ENCODE measurements at places on chromosomes 4 and X.

DNA sequence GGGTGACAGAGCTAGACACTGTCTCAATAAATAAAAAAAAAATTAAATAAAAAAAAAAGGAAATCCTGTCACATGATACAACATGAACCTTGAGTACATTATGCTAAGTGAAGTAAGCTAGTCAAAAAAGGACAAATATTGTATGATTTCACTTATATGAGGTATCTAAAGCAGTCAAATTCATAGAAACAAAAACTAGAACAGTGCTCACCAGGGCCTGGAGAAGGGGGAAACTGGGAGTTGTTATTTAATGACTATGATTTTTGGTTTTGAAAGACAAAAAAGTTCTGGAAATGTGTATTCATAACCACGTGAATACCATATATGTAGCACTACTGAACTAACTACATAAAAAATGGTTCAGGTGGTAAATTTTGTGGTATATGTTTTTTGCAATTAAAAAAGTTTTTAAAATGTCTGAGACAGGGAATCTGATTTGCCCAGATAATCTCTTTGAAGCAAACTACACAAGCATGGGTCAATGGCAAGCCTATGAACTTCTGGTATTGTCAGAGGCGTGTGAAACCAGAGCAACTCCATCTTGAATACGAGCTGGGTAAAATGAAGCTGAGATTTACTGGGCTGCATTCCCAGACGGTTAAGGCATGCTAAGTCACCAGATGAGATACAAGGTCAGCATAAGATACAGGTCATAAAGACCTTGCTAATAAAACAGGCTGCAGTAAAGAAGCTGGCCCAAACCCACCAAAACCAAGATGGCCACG, 42.3 kb downstream of the ANAPC10 start:
- no peak for DNase-seq

DNA sequence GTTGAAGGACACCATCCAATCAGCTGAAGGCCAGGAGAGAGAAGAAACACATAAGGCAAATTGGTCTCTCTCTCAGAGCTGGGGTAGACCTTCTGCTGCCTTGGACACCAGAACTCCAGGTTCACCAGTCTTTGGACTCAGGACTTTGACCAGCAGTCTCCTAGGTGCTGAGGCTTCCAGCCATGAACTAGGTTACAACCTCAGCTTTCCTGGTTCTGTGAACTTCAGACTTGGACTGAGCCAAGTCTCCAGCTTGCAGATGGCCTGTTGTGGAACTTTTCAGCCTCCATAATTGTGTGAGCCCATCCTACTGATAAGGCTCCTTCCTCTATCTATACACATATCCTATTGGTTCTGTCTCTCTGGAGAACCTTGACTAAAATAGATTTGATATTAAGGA, 20.6 kb upstream of the BBS12 start:
- DNase-seq: no peak

- DNase-seq: no peak
Observed at GRCh38 chr4:72899214-72899613, 170.3 kb downstream of the COX18 start.

DNA sequence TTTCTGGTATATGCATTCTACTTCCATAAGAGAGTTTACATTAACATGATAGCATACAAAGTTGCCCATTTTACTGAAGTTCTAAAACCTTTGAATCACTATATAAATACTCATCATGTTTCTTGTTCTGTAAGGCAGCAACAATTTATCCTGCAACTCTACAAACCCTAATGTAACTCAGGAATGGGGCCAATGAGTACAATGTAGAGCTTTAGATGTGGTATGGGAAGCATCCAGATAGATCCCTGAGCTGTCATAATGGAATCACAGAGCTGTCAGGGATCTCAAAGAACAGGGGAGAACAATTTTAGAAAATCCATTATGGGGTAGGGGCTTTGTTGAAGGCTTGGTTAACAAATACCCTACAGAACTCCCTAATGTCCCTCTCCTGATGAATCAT, 88.5 kb downstream of the DCUN1D4 start:
- DNase-seq: no peak

- DNase-seq: no peak
Observed at GRCh38 chr4:24103434-24104157, 213.7 kb upstream of the PPARGC1A start.

DNA sequence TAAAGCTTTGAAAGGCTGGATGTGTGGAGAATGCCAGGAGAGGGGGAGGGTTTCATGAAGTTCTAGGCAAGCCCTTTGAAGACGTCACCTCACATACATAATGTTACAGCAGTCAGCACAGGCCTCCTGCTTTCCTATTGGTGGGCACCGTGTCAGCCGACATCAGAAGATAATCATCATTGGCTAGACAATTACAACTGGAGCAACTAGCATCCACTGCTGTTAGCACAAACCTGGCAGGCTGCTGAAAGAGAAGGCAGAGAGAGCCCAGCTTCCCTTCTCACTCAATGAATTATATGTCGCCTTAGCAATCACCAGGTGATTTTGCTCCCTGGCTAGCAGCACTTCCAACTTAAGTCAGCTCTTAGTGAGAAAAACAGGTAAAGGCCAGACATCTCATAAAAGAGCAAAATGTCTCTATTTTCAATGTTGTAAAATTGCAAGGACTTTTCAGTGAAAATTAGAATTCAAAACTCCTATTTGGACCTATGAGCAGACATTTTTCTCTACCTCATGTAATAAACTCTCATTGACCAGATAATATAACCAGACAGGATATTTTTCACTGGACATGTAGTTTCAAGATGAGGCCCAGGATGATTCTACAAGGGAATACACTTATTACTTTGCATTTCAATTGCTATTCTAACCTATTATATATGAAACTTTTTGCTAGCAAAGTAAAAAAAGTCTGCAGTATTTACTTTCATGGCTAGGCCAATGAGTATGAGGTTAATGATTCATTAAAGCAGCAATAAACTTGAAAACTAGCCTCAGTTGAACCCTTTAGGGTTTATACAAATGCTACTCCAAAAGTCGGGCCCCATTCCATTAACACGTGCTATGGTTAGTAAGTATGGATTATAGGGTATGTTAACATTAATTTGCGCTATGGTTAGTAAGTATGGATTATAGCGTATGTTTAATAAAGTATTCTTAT, 4.3 kb downstream of the ELOVL6 start:
- DNase-seq: peak; percentile 81

GRCh38 chr4:82839624-82840023, 41.0 kb upstream of the SCD5 start:
- no peak for DNase-seq

DNA sequence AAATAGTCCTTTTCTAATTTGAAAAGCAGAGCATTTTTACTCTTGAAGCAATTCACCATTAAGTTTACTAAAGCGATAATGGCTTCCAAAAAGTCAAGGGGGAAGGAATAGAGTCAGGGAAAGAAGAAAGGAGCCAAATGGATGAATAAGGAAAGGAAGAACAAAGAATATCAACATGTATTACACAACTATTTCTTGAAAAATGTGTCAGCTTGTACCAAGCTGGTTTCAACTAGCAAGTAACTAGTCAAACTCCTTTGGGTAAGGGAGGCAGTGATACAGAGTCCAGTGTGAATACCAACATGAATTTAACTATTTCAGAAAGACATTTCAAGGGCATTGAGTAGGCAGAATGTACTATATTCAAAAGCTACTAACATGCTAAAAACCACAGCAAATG, 112.1 kb downstream of the ARHGAP6 start:
- no peak for DNase-seq

DNA sequence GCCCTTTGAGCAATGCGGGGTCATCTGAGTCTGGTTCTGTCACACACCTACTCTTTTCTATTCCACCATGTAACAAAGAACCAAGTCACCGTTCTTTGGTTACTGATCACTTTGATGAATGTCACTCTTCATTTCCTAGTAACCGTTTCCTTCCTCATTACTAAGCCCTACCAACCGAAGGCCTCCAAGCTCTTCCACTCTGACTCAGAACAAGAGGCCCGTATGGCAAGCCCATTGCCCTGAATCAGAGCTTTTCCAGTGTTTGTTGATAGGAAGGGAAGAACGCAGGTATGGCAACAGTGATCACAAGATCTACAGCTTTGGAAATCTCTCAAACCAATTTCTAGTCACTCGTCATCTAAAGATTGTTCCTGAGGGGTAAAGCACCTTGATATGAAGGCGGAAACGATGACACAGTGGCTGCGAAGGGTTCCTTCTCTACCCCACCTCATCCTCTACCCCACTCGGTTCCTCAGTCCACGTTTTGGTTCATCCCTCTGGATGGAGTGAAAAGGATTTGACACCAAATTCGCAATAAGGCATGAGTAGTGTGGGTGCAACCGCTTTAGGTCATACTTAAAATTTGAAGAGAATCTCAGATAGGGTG, 28.0 kb upstream of the CD40LG start:
- DNase-seq: no peak

DNA sequence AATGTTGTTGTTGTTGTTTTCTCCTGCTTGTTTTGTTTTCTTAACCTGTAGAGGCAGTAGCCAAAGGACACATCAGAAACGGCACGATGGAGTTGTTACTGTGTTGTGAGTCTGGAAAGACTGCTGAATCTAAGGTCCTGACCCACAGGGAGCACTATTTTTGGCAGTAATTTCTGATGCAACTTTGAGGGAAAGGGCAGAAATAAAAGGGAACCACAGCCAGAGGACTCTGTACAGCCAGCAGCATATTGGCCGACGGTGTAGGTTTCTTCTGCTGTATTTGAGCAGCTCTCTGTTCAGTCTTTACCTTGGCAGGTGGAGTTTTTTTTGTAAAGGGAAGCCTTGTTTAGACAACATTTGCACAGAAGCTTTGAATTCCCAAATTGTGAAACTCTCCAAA, 203.0 kb upstream of the GPR101 start:
- DNase-seq: no peak

GRCh38 chrX:21800344-21800770, 39.1 kb upstream of the MBTPS2 start:
- no peak for DNase-seq

DNA sequence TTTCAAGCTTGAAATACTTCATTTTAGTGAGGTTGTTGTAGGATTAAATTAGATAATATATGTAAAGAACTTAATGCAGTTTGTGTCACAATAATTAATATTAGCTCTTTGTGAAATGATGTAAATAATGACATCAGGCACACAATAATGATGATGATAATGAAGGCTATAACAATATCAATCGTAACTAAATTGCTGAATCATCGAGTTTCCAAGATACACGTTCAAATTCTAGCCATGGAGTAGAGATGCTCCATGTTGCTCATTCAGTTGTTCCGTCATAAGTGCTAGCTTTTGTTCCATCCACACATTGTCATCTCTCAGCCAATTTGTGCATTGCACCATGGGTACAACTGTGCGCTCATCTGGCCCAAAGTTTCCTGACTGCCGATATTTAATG, 83.1 kb downstream of the CPXCR1 start:
- DNase-seq: no peak

GRCh38 chr4:139229534-139230039, 50.4 kb downstream of the MGARP start:
- DNase-seq: peak; percentile 25

GRCh38 chr4:41307638-41308037, 50.9 kb downstream of the UCHL1 start:
- no peak for DNase-seq

DNA sequence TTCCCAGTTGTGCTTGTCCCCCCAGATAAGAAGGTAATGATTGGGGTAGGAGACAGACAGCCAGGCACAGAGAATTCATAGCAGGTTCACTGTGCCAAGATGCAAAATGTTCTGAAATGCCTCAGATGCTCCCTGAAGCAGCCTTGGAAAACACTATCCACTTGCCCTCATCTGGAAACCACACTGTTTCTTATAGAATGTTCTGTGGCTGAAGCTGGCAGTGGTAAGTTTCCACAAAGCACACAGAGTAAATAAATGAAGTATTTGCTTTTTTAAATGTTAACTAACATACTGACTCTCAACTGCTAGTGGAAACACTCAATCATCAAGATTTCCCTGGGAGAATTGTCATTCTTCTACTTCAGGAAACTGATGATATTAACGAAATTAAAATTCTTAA, 311.4 kb downstream of the PRDM5 start:
- DNase-seq: no peak

DNA sequence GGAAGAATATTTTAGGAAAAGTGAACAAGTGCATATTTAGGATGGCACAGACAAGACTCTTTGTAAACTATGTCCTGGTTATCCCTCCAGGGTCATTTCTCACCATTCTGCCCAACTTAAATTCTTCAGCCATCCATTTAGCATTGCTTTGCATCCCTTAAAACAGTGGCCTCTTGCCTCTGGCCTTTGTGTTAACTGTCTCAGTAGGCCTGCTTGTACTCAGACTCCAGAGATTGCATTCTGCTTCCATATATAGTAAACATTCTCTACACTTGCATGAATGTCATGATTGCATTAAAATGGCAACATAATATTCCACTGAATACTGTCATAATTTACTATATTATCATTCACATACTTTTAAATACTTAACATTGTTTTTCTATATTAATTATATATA, 43.2 kb downstream of the NR3C2 start:
- DNase-seq: no peak

- no peak for DNase-seq
Observed at GRCh38 chr4:153062652-153063168, 126.6 kb downstream of the FHDC1 start.

GRCh38 chr4:6217716-6218381, 17.5 kb upstream of the JAKMIP1 start:
- no peak for DNase-seq

DNA sequence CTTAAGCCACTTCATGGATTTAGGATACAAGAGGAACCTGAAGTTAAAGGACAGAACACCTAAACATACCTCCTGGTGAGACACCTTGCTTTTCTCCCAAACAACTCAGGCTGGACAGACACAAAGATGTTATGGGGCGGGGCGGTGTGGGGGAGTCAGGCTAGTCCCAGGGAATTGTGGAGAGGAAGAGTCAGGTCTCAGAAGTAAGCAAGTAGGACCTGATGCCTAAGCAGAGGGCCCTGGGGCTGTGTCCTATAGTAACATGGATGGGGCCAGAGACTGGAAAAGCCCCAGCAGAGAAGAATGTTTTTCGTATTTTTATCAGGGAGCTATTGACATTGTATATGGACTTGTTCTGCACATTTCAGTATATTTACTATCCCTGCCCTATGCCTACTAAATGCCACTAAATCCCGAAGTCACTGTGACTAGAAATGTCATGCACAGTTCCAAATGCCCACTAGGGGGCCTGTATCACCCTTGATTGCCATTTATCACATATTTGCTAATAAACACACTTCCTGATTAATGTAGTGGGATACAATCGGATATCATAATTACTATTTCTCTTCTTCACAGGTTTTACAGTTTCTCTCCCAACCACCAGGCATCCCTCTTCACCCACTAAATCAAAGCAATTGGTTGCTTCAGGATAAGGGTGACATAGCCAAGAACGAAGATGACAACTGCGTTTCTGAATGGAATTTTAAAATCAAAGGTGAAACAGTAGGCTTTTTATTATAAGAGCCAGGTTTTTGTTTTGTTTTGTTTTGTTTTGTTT, 23.8 kb upstream of the ARHGAP10 start:
- DNase-seq: no peak

DNA sequence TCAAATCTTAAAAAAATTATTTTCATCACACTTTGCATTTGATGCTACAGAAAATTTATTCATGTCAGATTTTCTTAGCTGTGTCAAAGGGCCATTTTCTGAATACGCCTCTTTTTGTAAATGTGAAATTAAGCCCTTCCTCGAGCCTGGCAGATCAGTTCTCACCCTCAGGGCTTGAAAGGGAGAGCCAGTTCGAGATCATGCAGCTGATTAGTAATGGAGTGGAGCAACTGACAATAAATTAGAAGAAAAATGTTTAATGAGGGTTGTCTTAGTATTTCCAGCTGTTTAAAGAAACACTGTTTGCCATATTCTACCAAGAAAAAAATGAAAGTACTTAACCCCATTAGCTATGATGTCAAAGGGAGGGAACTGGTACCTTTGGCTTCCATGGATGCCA, 28.7 kb downstream of the CC2D2A start:
- no peak for DNase-seq

- DNase-seq: no peak
Observed at GRCh38 chr4:155653052-155653451, 13.6 kb upstream of the GUCY1A1 start.
